Stimulated activated CD4-positive, alpha-beta T cell treated with anti-CD3 and anti-CD28 coated beads, Interleukin-12 subunit alpha, Interleukin-12 subunit beta, amount 100 ng/mL, for 48 hours (primary cell): ENCODE measurements at places on chromosomes 7 and 10.

DNA sequence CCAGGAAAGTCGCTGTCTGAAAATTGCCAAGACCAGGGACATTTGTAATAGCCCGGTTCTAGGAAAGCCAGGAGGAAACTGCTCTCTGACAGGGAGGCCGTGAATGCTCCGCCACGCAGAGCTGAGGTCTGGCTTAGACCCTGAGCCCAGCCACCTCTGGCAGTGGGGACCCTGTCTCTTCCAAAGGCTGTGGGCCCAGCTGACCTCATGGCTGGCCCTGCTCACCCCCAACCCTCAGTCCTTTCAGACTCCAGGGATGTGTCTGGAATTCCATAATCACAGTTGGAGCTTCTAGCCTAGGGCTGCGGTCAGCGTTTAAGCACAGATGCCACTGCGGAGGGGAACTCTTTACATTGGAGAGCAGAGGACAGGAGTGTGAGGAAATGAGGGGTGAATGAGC lies 6.6 kb upstream of the VIPR2 start:
- DNase-seq = no peak

- DNase-seq = no peak
Measured at GRCh38 chr7:29345590-29345989, 151.0 kb downstream of the CHN2 start.

DNA sequence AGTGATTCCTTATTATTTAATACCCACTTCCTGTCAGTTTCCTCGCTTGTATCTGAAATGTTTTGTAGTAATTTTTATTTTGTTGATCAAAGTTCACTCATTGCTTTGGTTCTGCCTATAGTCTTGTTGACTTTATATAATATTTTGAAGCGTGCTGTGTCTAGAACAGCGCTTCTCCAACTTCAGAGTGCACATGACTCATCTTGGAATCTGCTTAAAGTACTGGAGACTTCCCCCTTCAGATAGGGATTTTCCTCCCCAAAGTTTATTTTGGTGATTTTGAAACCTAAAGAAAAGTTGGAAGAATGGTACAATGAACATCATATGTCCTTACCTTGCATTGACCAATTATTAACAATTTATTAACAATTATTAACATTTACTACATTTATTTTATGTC lies 5.8 kb downstream of the COMTD1 start:
- no peak for DNase-seq

GRCh38 chr7:93957767-93958166 lies 36.2 kb downstream of the GNG11 start:
- DNase-seq = no peak

- DNase-seq = no peak
Measured at GRCh38 chr7:67807826-67808225, 811.2 kb downstream of the TYW1 start.

GRCh38 chr7:142240546-142240945 lies 17.3 kb downstream of the PRSS58 start:
- DNase-seq = no peak

- DNase-seq = no peak
Measured at GRCh38 chr7:46576950-46577349, 655.9 kb upstream of the IGFBP3 start.

GRCh38 chr7:24024276-24025068 lies 259.5 kb upstream of the NPY start:
- DNase-seq = no peak

GRCh38 chr7:105149827-105150226 lies 135.8 kb downstream of the KMT2E start:
- DNase-seq = no peak
